ENCODE measurements at places on chromosomes 7 and 10.

DNA sequence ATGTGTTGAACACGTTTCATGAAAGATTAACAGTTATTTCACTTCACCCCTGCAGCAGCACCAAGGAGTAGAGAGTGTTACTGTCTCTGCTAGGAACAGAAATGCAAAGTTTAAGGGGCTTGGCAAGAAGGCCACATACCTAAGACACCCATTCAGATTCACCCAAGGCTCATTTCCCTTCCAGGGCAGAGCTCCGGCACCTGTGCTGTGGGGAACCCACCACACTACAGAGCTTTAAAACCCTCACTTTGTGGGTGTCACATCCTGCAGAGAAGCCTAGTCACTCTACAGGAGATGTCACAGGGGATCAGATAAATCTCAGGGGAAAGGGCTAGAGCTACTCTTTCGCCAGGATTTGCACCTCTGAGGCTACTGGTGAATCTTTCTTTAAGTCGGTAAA, 176.1 kb upstream of the KLF6 start:
- peak; percentile 32 for DNase-seq

DNA sequence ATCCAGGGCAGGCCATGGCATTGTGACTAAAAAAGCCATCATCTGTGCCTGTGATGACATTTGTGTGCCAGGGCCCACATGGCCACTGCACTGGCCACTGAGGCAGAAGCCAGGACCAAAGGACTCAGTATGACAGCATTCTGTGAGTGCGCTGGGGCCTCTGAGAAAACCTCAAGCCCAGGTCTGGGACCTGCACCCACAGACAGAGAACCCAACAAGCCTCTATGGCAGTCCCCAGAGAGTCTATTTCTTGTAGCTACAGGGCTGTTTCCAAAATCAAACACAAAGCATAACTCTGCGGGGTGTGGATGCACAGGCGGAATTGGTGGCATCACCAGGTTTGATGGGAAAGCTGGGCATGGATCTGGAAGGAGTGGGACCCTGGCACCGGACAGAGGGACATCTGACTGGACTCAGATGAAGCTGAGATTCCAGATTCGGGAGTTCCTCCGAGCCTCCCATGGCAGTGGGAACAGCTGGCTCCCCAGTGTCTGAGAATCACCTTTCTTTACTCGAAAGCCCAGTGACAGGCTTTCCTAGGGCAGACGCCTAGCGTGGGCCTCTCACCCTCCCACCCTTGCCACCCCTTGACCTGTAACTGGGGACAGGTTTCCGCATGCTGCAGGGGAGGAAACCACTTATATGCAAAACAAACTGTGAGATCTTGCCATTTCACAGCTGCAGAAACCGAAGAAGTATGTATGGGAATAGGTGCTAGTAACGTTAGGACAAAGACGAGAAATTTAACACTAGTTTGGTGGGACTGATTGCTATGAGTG, 70.6 kb upstream of the RHEB start:
- no peak for DNase-seq

GRCh38 chr7:138506764-138507163, 46.7 kb downstream of the TRIM24 start:
- no peak for DNase-seq

- no peak for DNase-seq
Observed at GRCh38 chr7:157136372-157136771, 2.4 kb upstream of the UBE3C start.

DNA sequence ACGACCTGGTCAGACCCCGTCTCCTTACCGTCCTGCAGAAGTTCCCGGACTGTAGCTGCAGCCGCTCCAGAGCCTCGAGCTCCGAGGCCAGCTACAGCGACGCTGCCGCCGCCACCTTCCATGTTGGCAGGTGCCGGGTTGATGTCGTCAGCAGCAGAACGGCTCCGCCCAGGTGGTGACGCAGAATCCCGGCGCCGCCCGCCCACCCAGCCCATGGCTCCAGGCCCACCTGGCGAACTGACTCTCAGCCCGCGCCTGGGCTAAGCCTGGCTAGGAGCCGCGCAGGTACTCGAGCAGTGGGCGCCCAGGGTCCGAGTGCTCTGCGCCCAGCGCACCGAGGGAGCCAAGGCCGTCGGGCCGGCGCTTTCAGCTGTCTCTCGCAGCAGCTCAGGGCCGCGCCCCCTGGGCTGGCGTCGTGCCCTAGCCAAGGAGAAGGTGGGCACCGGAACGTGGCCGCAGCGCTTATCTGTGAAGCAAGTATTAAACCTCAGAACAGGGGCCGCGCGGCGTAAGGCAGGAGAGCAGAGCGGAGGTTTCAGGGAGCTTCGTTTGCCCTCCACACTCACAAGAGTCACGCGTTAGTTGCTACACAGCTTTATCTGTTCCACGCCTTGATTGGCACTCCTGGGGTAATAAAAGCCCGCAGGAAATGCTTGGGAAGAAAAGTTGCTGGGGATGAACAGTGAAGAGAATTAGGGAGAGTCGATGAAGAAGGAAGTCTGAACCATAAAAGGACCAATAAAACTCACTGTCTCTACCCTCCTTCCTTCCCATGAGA, at the start of the genes COG5 and DUS4L:
Gene COG5 (minus strand): TSS at position 146 of the 778 bp plus-strand sequence. CDS start 24 bp downstream, at position 122.
Gene DUS4L (plus strand): TSS at position 197 of the 778 bp plus-strand sequence. CDS start 3,100 bp downstream, outside the sequence.
- peak; percentile 70 for DNase-seq

DNA sequence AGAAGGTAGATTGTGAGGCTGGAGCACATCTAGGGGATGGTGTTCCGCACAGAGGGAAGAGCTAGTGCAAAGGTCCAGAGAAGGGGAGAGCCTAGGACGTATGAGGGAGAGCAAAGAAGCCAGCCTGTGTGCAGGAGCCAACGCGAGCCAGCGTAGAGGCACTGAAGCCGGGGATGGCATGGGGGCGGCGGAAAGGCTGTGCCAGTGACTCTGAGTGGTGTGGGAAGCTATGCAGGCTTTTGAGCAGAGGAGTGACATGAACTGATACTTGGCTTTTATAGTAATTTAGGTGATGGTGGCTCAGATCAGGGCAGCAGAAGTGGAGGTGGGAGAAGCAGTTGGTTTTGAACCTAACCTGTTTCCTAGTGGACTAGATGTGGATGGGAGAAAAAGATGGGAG, 65.8 kb downstream of the ATXN7L1 start:
- no peak for DNase-seq

- DNase-seq: no peak
Observed at GRCh38 chr10:99369126-99369525, 40.0 kb downstream of the CNNM1 start.

DNA sequence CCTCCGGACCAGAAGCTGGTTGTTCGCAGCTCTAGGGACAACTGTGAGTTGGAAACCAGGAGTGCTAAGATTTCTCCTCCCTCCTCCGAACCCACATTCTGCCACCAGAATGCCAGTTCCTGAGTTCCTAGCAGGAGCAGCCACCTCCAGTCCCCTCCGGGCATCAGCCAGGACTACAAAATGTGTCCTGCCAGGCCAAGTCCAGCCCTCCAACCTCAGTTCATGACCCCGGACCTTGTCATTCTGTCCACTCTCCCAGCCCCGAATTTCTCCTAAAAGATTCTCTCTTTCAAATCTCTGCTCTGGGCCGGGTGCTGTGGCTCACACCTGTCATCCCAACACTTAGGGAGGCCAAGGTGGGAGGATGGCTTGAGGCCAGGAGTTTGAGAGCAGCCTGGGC, 2.3 kb downstream of the ZAN start:
- DNase-seq: no peak

- DNase-seq: no peak
Observed at GRCh38 chr7:84900215-84900614, 286.6 kb downstream of the SEMA3D start.

DNA sequence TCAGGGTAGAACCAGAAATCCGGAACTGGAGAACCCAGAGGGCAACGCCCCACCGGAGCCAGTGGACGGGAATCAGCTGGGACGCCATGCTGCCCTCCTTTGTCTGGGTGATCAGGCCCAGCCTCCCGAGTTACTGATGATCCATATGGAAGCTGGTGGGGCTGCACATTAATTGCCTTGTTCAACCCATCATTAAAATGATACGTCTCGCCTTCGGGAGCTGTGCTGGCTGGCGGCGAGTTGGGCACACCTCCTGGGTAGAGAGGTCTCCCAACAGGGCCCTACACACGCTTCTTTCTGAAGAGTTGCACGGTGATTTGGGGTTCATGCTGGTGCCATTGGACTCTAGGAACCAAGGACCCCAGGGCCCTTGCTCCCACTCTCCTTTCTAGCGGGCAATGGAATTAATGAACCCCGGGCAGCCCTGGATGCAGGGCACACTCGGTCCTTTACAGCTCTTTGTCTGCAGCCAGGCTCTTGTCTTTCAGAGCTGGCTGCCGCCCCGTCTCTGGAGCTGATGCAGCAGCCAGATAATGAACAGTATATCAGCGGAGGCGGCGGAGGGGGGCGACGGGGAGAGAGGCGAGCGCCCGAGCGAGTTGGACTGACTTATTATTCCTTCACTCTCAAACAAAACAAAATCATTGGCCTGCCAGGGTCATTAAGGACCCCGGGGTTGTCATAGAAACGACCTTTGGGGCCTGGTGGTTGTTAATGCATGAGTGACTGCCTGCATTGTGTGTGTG, 412.2 kb upstream of the ZMIZ1 start:
- no peak for DNase-seq

- no peak for DNase-seq
Observed at GRCh38 chr7:43248961-43249822, 136.7 kb downstream of the HECW1 start.

GRCh38 chr10:90723416-90724068, 134.3 kb downstream of the HTR7 start:
- DNase-seq: no peak

Measured in stimulated activated CD8-positive, alpha-beta memory T cell treated with anti-CD3 and anti-CD28 coated beads, Interleukin-4, amount 100 ng/mL, for 1 hour (primary cell).